NCI-H1417 treated with DMSO at 0.1 percent for 48 hours (cell line): ENCODE measurements at places on chromosomes 4 and X.

DNA sequence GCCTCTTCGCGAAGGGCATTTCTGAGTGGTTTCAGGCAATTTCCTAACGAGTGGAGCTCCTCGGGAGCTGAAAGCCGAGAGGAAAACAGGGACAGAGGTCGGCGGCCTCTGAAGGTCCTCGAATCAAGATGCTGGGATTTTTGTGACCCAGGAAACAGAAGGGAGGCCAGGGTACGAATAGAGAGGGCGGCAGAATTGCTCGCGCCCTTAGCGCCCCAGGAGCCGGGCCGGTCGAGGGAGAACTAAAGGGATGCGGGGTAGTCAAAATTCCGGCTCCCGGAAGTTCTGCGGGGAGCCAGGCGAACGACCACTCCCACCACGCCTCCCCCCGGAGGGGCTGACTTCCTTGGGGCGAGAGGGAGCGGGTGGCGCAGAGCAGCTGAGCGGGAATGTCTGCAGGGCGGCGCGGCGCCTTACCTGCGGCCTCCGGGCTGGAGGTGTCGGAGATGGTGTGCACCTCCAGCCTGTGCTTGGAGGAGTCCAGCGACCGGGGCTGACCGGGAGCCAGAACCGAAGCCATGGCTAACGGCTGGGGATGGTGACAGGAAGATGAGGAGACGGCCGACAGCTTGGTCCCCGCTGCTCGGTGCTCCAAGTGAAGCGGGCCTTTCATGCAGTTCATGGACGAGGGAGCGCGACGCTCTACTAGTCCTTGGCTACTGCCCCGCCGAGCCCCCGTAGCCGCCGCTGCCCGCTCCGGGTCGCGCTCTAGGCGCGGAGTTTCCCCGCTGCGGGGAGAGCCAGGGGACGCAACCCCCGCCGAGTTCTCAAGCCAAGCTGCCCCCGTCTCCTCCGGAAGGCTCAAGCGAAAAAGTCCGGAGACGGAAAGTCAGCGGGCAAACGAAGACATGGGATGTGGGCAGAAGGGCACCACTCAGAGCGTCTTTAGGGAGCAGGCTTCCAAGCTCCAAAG is 782 bp downstream of the PITX2 start:
- no peak for DNase-seq

DNA sequence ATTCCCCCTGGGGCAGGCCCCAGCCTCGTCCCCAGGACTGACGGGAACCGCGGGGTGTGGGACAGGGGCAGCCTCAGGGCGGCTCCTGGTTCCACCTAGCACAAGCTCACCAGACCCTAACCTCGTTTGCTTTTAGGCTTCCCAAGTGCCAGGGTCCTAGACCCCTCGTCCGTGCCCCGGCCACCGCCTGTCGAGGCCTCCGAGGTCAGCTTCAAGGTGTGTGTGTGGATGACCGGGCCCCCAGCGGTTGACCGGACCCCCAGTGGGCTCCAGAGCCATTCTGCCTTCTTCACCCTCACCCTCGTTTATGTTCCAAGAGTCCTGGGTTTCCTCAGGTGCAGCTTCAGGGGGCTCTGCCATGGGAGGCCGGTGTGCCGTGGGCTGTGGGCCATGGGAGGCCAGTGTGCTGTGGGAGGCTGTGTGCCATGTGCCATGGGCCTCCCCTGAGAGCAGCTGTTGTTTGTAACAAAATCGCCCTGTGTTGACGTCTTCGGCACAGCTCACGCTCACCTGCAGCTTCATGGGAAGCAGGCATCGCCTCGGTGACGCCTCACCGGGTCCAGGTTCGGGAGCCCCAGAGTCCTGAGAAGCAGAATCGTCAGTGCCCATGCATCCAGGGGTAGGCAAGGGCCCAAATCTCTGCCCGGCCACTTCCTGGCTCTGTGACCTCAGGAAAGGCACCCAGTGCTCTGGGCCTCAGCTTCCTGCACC is 43.0 kb upstream of the HMX1 start:
- no peak for DNase-seq

- no peak for DNase-seq
These were observed 26.3 kb downstream of the ANKRD50 start for GRCh38 chr4:124686279-124686678.

DNA sequence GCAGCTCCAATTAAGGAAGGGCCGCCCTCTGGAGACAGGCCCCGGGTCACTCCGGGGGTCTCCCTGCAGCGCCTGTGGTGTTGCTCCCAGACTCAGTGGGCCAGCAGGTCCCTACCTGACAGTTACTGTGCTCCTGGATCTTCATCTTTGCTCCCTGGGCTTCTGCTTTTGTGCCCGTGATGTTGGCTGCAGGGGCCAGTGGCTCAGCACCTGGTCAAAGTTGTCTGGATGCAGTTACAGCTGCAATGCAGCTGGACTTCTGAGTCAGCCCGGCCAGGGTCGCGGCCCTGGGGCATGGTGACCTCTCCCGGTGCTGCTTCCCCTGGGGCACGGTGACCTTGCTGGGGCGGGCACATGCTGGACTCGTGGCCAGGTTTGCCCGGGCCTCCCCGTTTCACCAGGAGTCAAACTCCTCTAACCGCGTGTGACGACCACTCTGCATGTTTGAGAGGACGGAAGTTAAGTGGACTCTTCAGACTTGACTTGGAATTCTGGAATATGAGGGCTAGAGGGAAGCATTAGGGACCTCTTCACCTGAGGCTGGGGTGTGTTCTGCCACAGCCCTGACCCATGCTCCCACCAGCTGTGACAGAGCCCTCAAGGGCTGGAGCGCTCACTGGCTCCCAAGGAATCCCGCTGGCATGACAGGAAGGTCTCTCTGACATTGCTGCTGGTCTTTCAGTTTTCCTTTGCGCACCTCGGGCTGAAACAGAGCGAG is 3.7 kb downstream of the CTAG2 start:
- DNase-seq: no peak

- DNase-seq: no peak
These were observed 28.3 kb downstream of the GPR143 start for GRCh38 chrX:9737363-9737762.

GRCh38 chr4:72977936-72978485 is 91.5 kb downstream of the COX18 start:
- no peak for DNase-seq

DNA sequence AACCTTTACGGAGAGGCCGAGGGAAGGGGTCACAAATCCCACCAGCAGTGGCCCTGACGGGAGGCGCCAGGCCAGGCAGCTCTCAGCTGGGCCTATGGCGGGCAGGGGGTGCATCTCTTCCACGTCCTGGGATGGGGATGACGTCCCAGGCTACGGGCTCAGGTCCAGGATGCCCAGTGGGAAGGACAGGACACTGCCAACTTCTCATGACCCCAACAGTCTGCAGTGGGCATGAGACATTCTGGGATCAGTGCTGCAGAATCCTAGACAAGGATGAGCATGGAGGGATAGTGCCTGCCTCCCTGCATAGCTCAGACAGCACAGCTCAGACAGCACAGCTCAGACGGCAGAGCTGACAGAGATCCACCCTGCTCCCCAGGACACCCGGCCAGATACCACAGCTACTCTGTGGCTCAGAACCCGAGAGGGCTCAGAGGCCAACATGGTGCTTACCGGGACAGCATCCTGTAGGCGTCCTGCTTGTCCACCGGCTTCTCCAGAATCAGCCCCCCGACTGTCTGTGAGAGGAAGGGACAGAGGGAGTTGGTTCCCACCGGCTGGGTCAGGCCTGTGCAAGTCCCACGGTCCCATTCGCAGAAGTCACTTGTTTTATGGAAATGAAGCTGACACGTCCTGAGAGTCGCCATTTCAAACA is 17.3 kb downstream of the ASMTL start:
- DNase-seq: no peak

GRCh38 chrX:17788439-17788838 is 51.1 kb downstream of the SCML1 start:
- DNase-seq: no peak

GRCh38 chr4:76463568-76463967 is 28.5 kb downstream of the SHROOM3 start:
- no peak for DNase-seq

- no peak for DNase-seq
These were observed 43.3 kb upstream of the GPR173 start for GRCh38 chrX:53005327-53005726.

GRCh38 chrX:45850197-45850774 is 649.6 kb upstream of the DIPK2B start:
- DNase-seq: no peak

GRCh38 chr4:73705721-73706120 is 34.6 kb upstream of the CXCL8 start:
- DNase-seq: no peak

DNA sequence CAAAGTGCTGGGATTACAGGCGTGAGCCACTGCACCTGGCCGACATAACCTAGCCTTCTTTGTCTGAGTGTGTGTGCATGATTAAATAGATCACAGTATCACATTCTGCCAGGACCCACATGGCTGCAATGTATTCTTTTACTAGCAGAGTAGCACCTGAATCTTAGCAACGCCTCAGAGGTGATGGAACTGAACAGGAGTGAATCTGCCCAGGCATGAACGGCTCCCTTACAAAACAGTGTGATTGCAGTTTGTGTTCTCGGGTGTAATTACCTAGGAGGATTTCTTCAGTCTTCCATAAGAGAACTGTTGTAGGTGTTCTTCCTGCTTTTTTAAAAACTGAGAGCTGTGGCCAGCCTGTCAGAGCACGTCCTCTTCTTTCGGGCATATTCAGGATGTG is 122.7 kb upstream of the STS start:
- DNase-seq: no peak

- no peak for DNase-seq
These were observed 278.7 kb downstream of the RCHY1 start for GRCh38 chr4:75235359-75235951.

DNA sequence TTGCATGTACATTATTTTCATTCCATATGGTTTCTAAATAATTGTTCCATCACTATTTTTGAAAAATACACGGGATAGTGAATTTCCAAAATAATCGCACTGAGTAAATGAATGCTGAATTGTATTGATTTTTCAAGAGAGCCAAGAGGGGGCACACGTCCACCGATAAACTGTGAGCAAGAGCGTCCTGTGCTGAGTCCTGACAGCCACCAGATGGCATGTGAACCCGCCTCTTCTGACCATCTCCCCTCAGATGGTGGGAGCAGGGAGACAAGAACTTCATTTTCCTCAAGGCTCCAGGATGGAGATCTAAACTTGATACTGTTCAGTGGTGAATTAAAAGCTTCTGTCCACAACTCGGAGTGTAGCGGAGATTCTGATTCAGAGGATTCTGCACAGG is 30.6 kb upstream of the IL9R start:
- DNase-seq: no peak

GRCh38 chrX:72128881-72129280 is 2.8 kb downstream of the RTL5 start:
- DNase-seq: no peak

DNA sequence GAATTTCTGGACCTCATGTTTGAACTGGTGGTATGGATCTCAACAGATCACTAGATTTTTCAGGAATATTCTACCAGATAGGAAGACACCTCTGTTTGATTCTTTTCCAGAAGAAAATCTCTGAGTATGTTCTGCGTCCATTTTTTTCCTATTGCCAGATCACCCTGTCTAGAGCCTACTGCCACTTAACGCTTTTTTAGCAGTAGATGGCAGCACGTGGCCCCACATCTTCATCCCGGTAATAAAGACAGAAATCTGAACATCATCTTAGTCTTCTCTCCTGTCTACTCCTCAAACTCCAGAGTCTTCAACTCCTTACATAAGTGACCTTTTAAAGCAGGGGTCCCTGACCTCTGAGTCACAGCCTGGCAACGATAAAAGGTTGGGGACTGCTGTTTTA is 184.7 kb downstream of the TMA16 start:
- DNase-seq: no peak

- DNase-seq: no peak
These were observed 64.0 kb upstream of the ACSL1 start for GRCh38 chr4:184889666-184890335.

GRCh38 chrX:19869193-19869592 is 18.2 kb downstream of the SH3KBP1 start:
- DNase-seq: no peak

- no peak for DNase-seq
These were observed 67.4 kb upstream of the SCML1 start for GRCh38 chrX:17669891-17670290.

DNA sequence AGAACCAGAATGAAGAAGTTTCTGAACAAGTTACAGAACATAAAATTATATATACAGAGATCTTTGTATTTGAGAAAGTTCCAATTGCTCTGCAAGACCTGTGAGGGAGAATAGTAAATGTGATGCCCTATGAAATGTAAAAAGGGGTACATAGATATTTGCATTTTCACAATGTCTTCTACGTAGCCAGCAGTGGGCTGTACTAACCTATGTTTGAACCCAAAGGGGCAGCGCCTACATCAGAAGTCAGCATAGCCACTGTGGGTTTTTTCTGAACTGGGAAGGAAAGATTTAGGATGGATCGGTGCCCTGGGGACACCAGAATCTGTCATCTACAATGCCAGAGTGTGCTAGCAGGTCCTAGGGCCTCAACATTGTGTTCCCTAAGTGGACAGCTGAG is 69.5 kb upstream of the CT45A1 start:
- DNase-seq: no peak

DNA sequence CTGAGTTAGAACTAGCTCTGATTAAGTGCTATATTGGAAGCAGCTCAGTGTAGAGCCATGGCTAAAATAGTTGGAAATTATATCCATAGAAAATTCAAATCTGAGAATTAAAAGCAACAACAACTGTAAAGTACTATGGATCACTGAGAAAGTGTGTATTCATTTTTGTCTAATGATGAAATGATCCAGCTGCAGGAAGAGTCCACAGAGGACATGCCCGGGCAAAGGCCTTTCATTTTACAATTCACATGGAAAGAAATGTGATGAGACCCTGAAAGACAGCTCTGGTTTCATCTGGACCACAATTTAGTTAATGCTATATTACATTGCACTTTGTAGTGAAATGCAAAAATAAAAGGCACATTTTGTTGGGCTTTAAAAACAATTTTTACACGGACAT is 196.8 kb upstream of the FAT1 start:
- no peak for DNase-seq
